ENCODE measurements at places on chromosomes 13 and 19.

DNA sequence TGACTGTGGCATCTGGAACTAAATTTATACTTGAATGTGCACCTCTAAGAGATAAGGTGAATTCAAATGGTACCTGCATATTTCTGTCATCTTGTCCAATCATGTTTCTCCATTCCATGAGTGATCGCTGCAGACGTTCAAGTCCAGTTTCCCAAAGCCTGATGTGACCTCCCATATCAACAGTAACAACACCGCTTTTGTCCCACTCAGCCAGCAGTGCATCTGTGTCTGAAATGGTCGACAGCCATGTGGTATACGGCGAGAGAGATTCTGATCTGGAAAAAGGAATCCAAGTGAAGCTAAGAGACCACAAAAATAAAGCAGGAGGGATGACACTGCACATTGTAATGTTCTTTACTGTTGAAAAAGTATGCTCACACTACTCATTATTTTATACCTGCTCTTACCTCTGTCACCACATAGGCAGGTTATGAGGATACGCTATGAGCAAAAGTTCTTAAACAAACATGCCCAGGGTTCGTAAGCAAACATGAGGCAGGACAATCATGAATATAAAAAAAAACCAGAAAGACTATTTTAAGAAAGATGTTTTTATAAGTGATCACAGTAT is 213.6 kb downstream of the RGCC start:
- DNase-seq = no peak

DNA sequence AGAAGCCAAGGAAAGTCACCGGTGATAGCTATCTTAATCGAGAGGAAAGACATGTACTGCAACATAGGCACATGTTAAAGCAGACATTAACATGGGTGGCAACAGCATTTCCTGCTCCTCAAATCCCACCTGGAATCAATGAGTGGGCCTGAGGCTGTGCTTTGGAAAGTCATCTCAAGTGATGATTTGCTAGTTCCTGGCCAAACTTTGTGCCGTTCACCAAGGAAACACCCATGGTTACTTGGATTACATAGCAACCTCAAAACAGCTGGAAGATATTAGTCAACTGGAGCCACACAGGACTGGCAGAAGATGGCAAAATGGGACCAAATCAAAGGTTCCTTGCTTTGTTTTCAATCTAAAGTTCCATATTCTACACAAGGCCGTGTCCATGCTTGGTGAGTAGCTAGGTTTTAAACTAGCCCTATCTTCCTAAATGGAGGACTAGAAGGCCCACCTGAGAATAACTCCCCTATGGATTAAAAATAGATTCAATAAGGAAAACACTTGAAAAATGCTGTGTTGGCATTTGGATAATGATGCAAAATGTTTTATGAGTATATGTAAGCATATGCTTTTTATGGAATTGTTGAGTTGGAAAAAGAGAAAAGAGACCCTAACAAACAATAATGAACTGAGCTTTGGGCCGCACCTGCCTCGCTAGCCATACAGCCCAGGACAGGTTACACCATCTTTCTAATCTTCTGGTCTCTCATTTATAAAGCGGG is 144.5 kb downstream of the RGCC start:
- no peak for DNase-seq

DNA sequence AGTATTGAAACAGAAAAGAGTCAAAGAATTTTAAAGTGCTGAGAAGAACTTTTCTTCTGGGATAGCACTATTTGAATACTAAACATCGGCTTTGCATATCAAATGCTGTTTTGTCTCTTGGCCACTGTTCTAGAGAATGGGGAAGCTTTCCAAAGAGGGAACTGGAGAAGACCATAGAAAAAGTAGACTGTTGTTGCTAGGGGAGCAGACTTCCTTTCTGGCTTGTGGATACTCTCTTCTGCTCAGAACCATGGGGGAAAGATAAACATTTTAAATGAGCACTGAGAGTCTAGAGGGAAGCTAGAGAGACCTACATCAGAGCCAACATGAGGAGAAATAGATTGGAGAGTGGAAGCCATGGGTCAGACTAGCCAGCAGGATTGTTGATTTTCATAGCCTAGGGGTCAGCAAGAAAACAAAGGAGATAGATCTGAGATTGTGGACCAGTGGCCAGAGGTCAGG is 315.7 kb downstream of the KCTD12 start:
- no peak for DNase-seq

DNA sequence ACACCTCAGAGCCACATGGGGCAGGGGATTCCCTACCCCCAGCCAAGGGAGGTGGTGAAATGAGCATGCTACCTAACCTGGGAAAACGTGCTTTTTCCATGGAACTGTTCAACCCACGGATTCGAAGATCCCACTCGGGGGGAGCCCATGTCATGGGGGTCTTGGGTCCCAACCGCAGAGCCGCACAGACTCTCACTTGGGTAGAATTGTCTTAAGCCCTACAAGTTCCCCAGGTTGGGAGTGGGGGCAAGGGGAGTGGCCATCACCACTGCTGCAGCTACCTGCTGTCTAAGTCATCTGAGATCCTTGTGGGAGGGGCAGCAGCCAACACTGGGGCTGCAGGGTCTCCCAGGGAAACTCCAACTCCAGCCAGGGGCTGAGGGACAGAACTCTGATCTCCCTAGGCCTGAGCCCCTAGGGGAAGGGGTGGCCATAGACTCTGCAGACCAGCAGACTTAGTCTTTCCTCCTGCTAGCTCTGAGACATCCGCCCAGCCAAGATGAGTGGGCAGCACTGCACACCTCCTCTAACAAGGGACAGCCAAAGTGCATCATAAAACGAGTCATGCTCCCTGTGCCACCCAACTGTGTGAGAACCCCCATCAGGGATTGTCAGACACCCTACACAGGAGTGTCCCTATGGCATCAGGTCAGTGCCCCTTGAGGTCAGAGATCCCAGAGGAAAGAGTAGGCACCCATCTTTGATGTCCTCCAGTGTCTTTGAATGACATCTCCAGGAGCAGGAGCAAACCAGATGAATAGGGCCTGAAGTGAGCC is 610.4 kb upstream of the SLITRK6 start:
- DNase-seq = no peak

DNA sequence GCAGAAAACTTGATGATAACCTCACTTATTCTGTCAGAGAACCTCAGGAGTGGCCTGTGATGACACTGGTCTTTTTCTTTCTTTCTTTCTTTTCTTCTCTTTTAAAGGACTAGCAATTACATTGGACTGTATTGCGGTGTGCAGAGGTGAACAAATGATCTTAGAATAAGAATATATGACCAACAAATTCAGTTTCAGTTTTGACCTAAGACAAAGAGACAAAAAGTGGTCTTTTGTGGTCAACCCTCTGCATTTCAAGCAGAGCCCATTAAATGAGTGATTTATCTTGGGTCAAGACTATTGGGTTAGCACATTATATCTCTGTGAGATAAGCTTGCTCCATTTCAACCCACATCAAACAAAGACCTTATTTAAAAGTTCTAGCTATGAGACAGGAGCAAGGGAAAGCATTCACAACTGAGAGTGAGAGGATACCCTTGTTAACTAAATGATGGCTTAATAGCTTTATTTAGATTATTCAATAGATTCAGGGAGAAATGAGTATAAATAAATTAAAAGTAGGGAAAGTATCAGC is 644.4 kb downstream of the PCDH9 start:
- DNase-seq = no peak

DNA sequence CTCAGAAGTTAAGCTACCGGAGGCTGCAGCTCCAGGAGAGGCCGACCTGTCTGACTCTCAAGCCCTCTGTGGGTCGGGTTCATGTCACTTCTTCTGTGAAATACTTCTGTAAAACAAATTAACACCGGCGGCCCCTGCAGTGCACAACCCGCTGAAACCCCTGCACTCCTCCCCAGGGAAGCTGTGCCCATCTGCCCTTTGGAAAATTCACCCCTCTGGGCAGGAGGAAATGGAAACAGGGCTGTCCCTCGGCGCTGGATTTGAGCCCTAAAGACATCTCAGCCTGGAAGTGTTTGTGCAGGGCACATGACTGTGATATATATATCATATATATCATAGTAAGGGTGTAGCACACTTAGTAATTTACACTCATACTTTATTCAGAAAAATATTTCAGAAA is 415.3 kb downstream of the IRS2 start:
- no peak for DNase-seq

GRCh38 chr13:19634256-19634740 is 839 bp downstream of the MPHOSPH8 start:
- DNase-seq = no peak

- no peak for DNase-seq
These were observed 25.2 kb downstream of the CRTC1 start for GRCh38 chr19:18708452-18709231.

DNA sequence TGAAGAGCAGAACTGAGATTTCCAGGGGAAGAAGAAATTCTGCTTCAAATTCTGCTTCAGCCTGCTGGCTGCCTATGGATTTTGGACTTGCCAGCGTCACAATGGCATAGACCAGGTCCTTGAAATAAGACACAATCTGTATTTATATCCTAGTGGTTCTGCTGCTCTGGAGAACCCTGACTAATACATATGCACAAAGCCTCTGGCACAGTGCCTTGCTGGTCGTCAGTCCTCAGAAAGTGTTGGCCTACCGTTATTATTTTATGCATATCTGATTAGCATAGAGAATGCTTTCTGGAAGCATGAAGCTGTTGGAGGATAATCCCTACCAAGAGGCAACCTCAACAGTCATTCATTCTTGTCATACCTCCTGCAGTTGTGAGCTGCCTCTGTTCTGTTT is 213.7 kb downstream of the B3GLCT start:
- DNase-seq = no peak

DNA sequence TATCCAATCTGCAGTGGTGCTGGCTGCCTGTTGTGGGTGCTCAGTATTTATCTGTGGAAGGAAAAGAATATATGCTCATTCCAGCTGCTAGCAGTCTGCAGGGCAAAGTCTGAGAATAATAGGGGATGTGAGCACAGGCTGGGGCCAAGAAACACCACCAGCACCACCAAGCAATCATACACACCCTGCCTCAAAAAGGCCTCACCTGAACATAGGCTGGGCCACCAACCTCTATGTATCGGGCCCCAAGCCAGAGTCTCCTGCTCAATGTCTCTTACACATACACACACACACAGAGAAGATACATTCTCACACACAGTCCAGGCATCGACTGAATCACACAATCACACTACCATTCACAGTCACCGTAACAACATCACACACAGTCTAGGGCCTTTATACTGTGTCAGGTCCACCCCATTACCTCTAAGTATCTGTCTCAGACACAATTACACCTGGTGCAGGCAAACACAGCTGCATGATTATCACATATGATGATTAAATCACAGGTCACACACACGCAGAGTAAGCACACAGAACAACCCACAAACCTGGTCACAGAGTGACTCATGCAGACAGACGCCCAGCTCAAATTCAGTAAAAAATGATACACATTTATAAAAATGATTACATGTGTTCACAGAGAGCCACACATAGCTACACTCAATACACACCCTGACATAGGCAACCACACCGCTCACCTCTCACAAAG is 1.3 kb upstream of the ZSCAN22 start:
- DNase-seq = no peak

- DNase-seq = no peak
These were observed 955.6 kb downstream of the PCDH17 start for GRCh38 chr13:58587183-58587582.

DNA sequence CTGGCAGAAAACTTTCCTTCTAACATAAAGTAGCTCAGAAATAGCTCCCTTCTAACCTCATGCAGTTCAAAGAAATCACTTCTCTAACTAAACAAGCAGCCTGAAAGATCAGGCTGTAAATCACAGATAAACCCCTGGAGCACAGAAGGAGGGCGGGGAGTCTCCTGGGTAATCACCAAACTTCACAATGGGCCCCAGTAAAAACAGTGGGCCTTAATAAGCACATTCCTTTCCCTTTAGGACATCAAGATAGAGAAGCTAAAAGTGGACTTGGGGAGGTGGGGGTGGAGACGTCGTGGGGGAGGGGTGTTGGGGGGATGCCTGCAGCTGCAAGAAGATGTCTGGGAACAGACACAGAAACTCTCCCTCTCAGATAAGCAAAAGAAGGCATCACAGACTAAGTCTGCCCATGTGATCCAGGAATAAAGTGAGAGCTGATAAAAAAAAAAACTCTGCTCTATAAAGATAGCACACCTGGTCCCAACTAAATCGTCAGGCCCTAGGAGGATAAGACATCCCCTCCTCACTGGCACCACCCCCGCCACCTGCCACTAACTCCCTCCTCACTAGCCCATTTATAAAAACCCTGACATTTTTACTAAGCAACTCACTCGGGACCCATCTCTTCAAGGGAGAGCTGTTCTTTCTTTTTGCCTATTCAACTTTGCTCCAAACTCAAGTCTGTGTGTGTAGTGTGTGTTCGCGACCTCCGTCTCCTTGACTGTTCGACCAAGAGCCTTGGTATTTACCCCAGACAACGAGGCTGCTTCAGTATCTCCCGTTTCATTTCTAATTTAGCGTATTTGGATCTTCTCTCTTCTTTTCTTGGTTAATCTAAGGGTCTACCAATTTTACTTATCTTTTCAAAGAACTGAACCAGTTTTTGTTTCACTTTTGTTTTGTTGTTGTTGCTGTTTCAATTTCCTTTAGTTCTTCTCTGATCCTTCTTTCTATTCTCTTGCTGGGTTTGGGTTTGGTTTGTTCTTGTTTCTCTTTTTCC is 31.7 kb downstream of the DNAJC15 start:
- no peak for DNase-seq

- no peak for DNase-seq
These were observed 49.3 kb downstream of the CPAMD8 start for GRCh38 chr19:16977306-16977705.

GRCh38 chr13:82815791-82816190 is 1066.5 kb downstream of the SLITRK1 start:
- no peak for DNase-seq

- DNase-seq = no peak
These were observed 176.8 kb upstream of the ZNF507 start for GRCh38 chr19:32168606-32169005.

DNA sequence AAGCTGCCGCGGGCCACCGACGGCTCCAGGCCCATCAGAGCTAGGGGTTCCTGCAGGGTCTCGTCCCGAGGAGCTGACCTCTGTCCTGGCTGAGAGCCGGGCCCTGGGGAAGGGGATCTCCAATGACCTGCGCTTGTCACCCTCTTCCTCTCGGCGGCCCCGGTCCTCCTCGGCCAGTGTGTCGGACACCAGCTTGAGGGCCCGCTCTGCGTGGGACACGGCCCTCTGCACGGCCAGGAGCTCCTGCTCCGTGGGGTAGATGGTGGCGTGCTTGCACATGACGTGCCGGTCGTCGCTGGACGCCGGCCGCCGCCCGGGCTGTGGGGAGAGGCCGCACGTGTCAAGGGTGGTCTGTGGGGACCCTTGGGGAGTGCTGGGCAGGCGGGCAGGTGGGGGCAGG is 32.7 kb upstream of the MATK start:
- no peak for DNase-seq

- no peak for DNase-seq
These were observed 372.0 kb downstream of the EFNB2 start for GRCh38 chr13:106163426-106163825.

GRCh38 chr13:21231426-21231940 is 55.0 kb downstream of the MRPL57 start:
- DNase-seq = no peak

- no peak for DNase-seq
These were observed 358 bp downstream of the C19orf33 start for GRCh38 chr19:38304352-38304865.
